Chondrocyte (in vitro differentiated cells): ENCODE measurements at places on chromosomes 3 and 15. TPM values are rescaled to one million over a fixed set of nuclear protein-coding genes. Genes with fewer than 3 reads are reported as not detected.

Gene ITIH1
- not detected in 3 replicates for total RNA-seq

Gene WDR93
- total RNA-seq, result not detected in 3 replicates

Gene UNC13C
- total RNA-seq, result 0.15 to 1.1 TPM (median 0.15 TPM) in 3 replicates

Gene CALML4
- 0.65 to 0.97 TPM (median 0.90 TPM) in 3 replicates for total RNA-seq

Gene GOLGA6L7
- not detected in 3 replicates for total RNA-seq

Gene ALDH1A2
- total RNA-seq, result 0.54 to 0.63 TPM in 2 of 3 replicates, not detected in the other

Gene NBEAL2
- total RNA-seq, result 15.9 to 18.1 TPM (median 16.5 TPM) in 3 replicates

Gene DNAH1
- total RNA-seq, result 5.0 to 9.4 TPM (median 5.4 TPM) in 3 replicates

Gene SCN11A
- total RNA-seq, result 0.07 TPM in 1 of 3 replicates, not detected in the others

Gene INKA1
- total RNA-seq, result 4.1 to 7.9 TPM (median 7.9 TPM) in 3 replicates

Gene ABHD5
- 12.3 to 17.4 TPM (median 12.7 TPM) in 3 replicates for total RNA-seq

Gene GP9
- not detected in 3 replicates for total RNA-seq

Gene CKMT1B
- total RNA-seq, result not detected in 3 replicates

Gene XYLB
- total RNA-seq, result 3.9 to 6.8 TPM (median 4.7 TPM) in 3 replicates

Gene TMEM108
- 1.7 to 7.1 TPM (median 5.6 TPM) in 3 replicates for total RNA-seq

Gene RETNLB
- not detected in 3 replicates for total RNA-seq

Gene MELTF
- 4.5 to 5.2 TPM (median 5.1 TPM) in 3 replicates for total RNA-seq

Gene PRRT3
- total RNA-seq, result 3.9 to 7.6 TPM (median 3.9 TPM) in 3 replicates

Gene FAN1
- 13.5 to 27.5 TPM (median 16.3 TPM) in 3 replicates for total RNA-seq

Gene CASR
- total RNA-seq, result not detected in 3 replicates

Gene EPB42
- total RNA-seq, result not detected in 3 replicates

Gene PRICKLE2
- 48.2 to 103 TPM (median 60.5 TPM) in 3 replicates for total RNA-seq

Gene CORO2B
- 79.4 to 123 TPM (median 82.5 TPM) in 3 replicates for total RNA-seq
